ENCODE measurements at places on chromosomes 13 and 19.

DNA sequence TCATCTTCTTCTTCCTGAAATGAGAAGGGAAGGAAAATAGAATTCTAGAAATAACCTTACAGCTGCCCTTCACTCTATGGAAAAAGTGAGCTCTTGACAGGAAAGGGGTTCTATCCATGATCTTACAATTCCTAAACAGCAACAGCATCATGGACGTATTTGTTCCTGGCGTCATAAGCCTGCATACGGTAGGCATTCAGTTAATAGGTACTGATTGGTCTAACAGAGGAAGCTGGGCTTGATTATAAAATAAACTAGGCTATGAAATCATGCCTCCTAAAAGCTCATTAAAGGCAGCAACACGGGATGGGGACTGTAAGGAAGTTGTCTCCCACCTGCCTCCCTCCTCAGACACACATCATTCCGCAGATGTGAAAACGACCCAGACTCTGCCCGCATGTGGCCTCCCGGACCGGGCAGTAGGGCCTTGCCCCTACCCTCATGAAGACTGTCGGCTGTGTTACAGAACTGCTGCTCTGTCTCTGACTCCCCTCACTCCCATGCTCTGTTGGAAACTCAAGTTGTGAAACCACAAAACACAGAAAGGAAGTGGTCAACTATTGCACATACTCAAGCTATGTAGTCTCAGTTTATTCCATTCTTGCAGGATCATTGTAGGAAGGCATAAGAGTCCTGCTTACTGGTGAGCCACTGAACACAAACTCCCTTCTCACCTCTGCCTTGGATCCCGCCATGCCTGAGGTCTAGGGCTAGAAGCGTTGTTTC lies 129.8 kb downstream of the DLEU7 start:
- peak; percentile 86 for DNase-seq

- DNase-seq = no peak
Observed at GRCh38 chr13:27281420-27281819, 10.8 kb downstream of the RASL11A start.

DNA sequence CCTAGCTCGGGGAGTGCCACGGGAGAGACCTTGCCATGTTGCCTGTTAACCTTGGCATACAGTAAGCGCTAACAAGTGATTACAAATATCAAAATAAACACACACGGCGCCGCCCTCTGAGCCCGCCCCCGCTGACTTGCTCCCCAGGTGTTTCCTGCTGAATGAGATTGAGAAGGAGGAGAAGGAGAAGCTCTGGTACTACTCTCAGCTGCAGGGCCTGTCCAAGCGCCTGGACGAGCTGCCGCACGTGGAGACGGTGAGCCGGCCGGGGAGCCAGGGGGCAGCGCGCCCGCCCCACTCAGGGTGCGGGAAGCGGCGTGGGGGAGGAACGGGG lies 5.0 kb downstream of the APC2 start:
- no peak for DNase-seq

DNA sequence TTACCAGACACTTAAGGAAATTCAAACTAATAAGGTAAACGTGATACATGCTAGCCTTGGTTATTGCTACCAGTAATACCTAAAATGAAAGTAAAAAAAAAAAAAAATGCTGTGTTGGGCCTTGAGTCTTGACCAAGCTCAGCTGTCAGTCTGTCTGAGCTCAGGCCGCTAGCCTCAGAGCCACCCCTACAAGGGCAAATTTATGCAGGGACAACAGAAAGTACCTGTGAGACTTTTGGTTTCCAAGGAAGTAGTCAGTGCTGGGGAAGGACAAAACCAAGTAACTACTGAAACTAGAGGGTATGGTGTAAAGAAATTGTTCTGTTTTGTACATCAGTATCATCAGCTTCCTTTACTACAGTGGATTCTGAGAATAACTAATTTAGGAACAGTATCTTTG lies 134.3 kb upstream of the SLITRK5 start:
- DNase-seq = no peak

DNA sequence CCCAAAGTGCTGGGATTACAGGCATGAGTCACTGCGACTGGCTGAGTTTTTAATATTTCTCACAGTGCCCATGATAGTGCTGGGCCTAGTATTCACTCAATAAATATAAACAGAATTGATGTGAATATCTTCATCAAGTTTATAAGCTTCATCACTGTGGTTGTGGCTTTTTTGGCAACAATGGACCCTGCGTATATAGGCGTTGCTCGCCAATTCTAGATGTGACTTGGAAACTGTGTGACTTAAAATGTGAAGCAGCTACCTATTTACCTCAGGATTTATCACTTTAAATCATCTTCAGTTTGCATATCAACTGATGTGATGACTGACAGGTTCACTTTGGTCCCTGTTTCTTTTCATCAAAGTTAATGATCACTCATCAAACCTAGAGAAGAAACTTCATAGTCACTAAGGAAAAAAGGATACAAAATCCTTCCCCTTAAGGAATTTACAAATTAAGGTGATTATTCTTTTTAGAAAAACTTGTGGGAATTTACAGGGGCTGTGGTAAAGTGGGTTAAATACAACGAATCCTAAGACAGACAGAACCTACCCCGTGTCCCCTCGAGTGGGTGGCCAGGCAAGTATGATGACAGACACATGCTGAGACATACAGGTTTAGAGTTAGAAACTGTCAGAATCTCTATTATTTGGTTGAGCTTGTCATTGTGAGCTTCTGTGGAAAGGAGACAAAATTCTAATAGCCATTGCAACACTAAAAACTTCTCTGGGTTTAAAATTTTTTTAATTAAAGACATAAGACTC lies 101.3 kb downstream of the AKAP11 start:
- no peak for DNase-seq

DNA sequence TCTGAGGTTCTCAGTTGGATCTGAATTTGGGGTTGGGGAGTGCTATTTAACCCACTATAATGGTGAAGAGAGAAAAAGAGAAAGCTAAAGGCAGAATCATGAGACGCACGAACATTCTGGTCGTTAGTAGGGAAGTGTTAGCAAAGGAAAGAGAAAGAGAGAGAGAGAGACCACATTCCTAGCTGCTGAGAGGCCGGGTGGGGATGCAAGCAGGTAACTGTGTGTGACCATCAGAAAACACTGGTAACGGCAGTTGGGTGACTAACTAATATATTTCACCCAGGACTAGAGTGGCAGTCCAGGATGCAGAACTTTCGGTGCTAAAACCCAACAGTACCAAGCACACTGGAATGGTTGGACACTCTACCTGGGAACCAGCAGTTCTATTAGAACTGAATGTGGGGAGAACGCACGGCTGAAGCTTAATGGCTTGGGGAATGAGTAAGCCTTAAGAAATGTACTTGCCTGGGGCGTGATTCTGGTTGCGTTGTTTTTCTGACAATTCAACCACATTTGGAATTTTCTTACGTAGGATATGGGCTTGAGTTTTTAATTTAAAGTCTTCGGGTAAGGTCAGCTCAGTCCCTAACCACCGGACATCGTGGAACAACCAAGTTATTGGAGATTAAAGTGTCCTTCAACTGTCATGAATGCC lies 130.2 kb downstream of the DNAJC15 start:
- DNase-seq = peak; percentile 56

DNA sequence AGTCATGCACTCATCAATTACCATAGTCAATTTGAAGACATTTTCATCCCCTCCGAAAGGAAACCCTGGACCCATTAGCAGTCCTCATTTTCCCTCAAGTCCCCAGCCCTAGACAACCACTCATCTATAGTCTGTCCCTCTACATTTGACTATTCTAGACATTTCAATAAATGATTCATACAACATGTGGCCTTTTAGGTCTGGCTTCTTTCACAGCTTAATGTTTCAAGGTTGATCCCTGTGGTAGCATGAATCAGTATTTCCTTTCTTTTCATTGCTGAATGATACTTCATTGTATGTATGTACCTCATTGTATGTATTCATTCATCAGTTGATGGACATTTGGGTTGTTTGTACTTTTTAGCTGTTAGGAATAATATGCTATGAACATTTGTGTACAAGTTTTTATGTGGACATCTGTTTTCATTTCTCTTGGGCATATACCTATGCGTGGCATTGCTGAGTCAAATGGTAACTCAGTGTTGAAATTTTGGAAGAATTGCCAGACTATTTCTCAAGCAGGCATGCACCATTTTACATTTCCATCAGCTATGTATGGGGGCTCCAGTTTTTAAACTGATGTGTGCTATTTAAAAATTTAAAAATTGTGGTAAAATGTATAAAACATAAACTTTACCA lies 18.4 kb downstream of the SPATA13 start:
- DNase-seq = no peak

DNA sequence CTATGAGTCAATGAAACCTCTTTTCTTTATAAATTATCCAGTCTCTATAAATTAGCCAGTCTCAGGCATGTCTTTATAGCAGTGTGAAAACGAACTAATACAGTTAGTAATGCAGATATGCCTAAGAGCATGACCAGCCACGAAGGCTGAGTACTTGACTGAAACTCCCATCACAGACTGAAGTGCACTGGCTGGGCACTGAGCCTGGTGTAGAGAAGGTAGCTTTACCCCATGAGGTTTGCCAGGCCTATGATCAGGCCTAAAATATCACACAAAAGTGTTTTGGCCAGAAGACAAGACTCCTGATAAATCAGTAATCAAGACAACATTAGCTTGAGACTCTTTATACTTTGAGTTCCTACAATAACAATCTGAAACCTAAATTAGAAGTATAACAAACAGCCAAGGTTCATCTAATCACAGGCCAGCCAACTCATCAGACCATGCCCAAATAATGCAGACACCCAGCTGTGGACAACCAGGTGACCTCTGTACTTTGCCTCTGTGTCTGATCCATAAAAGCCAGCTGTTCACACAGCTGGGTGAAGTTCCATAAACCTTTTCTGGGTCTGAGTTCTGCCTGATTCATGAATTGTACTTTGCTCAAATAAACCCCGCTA lies 771.8 kb upstream of the SLITRK1 start:
- DNase-seq = no peak

DNA sequence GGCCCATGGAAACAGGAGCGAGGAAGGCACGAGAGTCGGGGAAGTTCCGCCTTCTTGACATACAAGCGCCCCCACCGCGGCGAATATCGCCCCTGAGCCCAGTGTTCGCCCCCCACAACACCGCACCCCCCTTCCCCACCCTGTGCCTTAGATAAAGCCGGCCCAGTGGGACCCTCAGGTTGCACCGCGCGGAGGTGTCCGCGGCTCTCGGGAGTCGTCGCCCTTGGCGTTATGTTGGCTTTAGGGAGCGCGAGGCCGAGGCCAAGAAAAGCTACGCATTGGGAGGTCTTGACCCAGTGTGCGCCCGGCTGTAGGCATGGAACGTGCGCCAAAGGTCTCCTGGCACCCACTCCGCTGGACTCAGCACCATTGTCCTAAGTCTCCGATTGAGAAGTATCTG lies 603 bp upstream of the ZNF132 start:
- no peak for DNase-seq

DNA sequence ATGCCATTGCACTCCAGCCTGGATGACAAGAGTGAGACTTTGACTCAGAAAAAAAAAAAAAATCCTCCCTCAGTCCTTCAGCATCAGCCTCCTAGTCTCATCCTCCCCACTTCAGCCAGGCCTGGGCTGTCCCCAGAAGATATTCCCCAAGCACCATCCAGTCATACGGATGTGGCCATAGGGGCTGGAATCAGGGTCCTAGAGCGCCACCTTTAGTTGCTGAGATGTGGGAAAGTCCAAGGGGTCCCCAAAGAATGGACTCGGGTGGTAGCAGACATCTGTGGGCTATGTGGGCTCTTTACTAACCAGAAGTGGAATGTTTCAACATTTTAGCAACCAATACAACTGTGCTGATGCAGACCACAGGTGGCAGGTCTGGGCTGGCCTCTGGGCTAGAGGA lies 3.1 kb upstream of the TYROBP start:
- DNase-seq = no peak

- no peak for DNase-seq
Observed at GRCh38 chr13:76634431-76635191, 251.6 kb downstream of the KCTD12 start.

GRCh38 chr19:55253842-55254624 lies 4.8 kb downstream of the PPP6R1 start:
- DNase-seq = no peak

DNA sequence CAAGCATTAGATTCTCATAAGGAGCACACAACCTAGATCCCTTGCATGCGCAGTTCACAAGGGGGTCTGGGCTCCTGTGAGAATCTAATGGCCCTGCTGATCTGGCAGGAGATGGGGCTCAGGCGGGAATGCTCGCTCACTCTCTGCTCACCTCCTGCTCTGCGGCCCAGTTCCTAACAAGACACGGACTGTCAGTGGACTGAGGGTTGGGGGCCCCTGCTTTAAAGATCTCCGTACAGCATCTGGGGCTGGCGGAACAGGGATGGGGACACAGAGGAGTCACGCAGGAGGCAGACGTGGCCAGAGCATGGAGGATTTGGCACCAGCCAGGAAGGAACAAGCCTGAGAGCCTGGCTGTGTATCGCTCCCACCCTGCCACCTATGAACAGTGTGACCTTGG lies 37.3 kb upstream of the ZNF536 start:
- no peak for DNase-seq

DNA sequence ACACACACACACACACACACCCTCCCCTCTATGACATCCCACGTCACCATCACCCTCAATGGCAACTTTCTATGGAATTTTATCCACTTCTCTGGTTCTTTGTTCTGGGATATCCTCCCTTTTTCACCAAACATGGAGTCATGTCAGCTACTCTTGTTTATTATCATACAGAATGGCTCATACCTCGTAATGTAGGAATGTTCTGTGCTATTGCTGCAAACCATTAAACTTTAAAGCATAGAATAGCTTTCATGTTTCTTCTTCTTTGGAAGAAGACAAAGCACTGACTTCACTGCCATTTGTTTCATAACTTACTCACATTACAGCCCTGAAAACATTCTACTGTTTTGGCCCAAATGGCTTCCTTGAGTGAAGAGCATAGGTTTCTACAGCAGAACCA lies 163.4 kb downstream of the FOXO1 start:
- DNase-seq = no peak

DNA sequence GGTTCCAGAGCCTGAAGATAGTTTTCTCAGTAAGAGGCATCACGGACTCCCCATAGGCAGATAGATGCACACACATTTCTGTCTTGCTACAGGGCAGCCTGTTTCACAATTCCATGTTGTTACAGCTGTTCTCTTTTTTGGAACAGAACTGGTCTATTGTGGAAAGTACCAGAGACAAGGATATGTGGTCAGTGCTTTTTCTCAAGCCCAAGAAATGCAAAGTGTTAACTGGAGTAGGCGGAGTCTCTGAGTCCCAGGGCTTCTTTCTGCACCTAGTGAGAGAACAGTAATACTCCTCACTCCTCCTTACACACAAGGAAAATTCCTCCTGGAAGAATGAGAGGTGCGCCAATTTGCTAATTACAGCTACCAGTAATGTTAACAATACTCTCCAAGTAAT lies 141.6 kb upstream of the ARGLU1 start:
- DNase-seq = no peak

DNA sequence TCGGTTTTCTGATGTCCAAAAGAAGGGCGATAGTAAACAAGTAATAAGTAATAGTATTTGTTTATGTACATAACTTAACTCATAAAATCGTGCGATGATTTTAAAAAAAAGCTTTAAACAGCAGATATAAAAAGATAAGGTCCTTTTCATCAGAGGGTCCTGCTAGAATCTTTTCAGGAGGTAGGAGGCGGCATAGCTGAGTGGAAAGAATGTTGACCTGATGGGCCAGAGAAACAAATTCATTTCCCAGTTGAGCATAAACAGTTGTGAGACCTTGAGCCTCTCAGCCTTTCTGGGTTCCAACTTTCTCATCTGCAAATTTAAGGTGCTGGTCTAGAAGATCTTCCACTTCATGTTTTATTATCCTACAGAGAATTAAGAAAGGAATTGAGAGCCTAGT lies 173.5 kb downstream of the LACC1 start:
- no peak for DNase-seq

- no peak for DNase-seq
Observed at GRCh38 chr13:58151452-58151851, 519.9 kb downstream of the PCDH17 start.

- no peak for DNase-seq
Observed at GRCh38 chr19:11421371-11422098, 2.4 kb upstream of the RGL3 start.
